Large intestine (tissue), 12 donors: ENCODE measurements at places on chromosomes 4 and X. TPM values are rescaled to one million over a fixed set of nuclear protein-coding genes. Genes with fewer than 3 reads are reported as not detected.

The CT83 gene
- not detected for polyA plus RNA-seq

DNA sequence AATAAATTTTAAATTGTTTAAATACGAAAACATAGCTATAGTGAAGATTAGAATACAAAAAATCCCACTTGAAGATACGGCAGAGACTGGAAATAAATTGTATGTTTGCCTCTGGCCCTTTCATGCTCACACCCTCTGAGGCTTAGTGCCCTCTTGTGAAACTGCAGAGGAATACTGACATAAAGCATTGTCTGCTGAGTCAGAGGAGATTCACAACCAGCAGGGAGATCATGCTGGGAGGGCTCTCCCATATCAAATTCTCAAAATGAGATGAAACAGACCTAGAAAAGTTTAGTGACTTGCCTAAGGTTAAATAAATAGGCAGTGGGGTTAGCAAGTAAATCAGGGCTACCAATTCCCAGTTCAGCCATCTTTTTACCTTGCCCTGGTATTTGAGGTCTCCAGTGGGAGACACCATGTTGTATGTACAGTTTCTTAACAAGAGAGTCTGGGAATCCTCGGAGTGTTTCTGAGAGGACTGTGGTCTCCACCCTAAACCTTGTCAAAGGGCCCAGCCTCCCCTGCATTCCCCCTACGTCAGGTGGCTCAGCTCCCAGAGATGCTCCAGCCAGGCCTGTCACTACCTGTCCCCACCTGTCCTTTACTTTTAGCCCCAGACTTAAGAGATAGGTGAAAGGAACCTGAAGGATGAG lies 581.4 kb upstream of the DIPK2B start:
- no peaks in the 10 kb centered on the region for H3K4me1 ChIP-seq
- no peak overlapping the region for H3K4me3 ChIP-seq

DNA sequence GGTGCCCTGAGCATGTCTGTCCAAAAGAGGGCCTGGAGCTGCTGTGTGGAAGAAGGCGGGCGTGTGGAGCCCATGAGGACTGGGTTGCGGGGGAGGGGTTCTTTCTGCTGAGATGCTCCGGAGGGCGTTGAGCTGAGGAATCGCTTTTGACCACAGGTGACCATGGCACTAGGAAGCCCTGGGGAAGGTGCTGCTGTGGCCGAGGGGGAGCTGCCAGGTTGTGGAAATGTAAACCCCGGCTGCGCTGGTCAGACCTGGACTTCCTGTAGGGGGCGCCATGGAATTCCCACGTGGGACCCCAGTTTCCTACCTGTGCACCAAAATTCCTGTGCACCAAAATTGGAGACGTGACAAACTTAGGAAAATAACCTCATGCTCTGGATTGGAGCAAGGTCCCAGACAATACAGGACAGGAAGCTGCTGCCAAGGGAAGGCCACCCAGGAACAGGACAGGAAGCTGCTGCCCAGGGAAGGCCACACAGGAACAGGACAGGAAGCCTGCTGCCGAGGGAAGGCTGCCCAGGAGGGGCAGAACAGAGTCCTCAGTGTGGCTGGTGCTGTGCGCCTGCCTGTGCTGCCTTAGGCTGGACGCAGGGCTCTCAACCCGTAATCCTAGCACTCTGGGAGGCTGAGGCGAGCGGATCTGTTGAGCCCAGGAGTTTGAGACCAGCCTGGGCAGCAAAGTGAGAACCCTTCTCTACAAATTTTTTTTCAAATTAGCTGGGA lies 28.4 kb upstream of the UVSSA start:
- H3K27me3 ChIP-seq: no peaks in the 10 kb centered on the region
- H3K36me3 ChIP-seq: peaks cover 65% of the 10 kb centered on the region
- no peak overlapping the region for H3K27ac ChIP-seq
- DNase-seq: no peak

- no peak for DNase-seq
- no peaks in the 10 kb centered on the region for H3K4me1 ChIP-seq
- no peaks in the 10 kb centered on the region for H3K36me3 ChIP-seq
Measured at GRCh38 chrX:111259559-111259958, 10.7 kb downstream of the CAPN6 start.

DNA sequence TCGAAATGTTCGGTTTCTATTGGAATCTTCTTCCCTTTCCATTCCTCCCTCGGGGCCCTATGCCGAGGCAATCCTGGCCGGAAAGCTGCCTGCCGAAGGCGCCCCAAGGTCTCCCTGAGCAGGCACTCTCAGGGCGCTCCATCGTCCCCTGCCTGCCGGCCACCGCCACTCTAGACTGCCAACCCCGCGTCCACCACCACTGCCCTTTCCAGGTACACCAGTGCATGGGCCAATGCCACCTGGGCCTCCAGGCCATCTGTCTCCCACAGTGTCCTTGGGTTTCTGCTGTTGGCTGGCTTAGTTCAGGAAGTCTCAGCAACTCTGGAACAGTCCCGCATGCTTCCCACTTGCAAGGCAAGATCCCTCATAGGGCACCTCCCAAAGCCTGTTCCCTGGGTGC lies 14.6 kb downstream of the CTAG1A start:
- no peak overlapping the region for H3K27ac ChIP-seq
- H3K4me1 ChIP-seq: no peaks in the 10 kb centered on the region
- no peaks in the 10 kb centered on the region for H3K36me3 ChIP-seq
- H3K27me3 ChIP-seq: no peaks in the 10 kb centered on the region
